ENCODE measurements at places on chromosomes 5 and 9.

- no peak for DNase-seq
These were observed 107.4 kb downstream of the SNX18 start for GRCh38 chr5:54624805-54625568.

DNA sequence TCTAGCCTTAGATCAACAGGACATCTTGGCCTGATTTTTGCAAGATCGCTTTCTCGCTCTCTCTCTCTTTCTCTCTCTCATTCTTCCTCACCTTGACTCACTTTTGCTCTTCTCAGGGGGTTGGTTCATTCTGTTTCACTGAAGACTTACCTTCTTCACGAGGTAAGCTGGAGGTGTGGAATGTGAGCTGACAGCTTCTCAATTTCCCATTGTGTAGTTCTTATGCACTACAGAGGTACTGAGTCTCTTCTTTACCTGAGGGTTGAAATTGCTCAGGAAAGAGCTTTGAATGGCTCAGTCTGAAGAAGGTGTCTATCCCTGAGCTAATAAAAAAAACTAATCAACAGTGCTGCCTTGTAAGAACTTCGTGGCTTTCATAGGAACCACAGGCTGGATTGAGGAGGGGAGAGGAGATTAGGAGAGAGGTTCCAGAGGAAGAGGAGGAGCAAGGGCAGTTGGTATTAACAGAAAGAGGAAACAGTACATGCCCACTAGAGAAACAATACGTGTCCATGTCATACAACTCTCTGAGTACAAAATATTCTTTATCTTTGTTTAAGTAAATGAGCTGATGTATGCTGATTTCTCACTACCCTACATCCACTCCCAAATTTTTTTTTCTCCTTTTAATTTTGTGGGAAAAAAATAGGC, 192.2 kb downstream of the TMEM167A start:
- no peak for DNase-seq

DNA sequence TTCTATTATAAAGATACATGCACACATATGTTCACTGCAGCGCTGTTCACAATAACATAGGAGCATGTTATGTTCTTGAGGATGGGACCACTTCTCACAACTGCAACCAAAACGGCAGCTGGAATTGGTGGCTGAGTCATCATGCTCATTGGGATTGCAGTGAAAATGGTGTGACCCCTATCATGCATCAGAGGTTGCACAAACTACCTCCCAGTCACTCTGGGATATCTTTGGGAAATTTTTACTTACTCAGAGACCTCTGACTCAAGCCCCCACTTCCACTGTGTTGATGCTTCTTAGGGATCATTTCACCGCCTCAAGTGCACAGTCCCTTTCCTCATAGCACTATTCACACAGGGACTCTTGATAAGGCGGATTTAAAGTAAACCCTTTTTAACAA, 474.1 kb downstream of the BNC2 start:
- no peak for DNase-seq

DNA sequence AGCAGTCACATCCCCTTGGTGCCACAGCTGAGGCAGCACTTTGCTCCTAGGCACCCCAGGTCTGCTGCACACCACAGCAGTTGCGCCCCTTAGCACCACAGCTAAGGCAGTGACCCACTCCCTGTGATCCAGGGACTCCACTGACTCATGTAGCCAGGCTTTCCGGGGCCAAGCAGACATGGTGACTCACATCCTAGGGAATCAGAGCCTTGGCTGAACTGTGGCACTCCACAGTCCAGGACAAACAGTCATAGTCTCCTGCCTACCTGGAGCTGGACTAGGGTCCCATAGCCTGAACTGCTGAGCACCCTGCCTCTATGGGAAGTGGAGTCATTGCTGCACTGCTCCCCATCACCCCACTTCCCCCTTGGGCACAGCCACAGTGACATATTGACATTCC, 338.7 kb downstream of the NPR3 start:
- DNase-seq: no peak

DNA sequence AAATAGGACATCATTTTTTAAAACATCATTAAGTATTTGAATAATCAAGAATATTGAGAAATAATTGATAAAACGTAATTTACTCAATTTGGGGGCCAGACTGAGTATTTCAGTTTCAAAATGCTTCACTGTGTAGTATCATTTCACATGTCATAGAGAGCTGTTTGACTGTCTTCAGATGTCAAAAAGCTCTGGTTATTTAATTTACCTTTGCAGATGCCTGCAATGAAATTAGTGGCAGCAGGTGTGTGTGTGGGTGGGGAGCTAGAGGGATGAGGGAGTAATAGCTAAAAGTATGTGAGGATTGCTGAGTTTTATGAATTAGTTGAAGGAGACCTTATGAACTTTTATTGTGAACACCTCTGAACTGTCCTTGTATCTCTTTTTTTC, 567.2 kb upstream of the MEF2C start:
- DNase-seq: no peak

- DNase-seq: no peak
These were observed 159.4 kb downstream of the MYO10 start for GRCh38 chr5:16776611-16777251.

- no peak for DNase-seq
These were observed 803 bp downstream of the C9orf152 start for GRCh38 chr9:110207071-110207641.

- DNase-seq: no peak
These were observed 68.5 kb upstream of the CACNA1B start for GRCh38 chr9:137809040-137809576.

DNA sequence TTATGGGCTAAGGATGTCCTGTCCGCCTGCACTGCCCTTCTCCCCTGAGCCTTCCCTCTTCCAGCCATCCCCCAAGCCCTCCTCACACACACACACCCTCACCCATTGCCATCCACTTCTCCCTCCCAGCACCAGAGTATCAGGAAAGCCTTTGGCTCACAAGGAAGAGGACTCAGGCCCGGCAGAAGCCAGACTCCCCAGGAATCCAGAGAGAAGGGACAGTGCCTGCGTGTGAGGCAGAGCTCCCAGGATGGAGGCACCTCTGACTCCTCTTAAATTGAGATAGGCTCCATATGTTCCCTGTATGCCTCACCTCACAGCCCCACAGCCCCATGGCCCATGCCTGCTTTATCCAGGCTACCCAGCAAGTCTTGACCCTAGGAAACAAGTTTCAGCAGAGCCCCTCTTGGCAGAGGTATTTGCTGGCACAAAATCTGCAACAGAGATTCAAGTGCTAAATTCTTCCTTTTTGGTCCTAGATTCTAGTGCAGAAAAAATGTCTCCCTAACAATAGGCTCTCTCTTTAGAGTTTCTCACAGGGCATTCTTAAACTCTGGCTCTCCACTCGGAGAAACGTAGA, 761 bp downstream of the IL17B start:
- no peak for DNase-seq

DNA sequence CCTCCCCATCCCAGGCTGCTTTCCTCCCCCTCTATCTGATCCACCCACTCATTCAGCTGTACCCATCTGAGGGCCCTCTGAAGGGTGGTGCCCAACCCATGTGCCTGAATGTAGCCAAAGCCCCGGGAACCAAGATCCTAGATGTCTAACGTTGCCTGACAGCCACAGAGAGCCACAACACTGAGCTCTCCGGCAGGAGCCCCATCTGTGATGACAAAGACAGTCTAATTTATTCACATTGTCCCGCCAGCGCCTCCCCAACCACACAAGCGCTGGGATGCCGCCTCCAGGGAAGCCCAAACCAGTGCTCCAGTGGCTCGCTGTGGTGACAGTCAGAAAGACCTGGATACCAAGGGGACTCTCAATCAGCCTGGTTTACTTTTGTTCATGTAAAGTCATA, 8.4 kb downstream of the IGFBPL1 start:
- DNase-seq: no peak

GRCh38 chr9:9536523-9536922, 1076.3 kb downstream of the PTPRD start:
- no peak for DNase-seq

- DNase-seq: no peak
These were observed 12.6 kb downstream of the PLGRKT start for GRCh38 chr9:5425006-5425628.

GRCh38 chr5:143148771-143149170, 254.7 kb downstream of the NR3C1 start:
- DNase-seq: no peak

DNA sequence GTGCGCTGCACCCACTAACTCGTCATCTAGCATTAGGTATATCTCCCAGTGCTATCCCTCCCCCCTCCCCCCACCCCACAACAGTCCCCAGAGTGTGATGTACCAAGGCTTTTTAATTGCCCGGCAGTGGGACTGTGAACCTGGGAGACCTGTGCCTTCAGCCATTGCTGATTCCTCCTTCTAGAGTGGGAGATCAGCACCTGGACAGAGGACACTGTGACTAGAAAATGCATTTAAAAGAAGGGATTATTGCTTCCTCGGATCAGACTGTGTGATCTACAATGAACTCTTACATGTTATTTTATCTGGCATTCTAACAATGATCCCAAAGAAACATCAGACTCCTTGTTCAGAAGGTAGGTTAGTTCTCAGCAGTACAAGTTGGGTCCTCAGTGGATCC, 25.9 kb downstream of the CTSL start:
- no peak for DNase-seq

DNA sequence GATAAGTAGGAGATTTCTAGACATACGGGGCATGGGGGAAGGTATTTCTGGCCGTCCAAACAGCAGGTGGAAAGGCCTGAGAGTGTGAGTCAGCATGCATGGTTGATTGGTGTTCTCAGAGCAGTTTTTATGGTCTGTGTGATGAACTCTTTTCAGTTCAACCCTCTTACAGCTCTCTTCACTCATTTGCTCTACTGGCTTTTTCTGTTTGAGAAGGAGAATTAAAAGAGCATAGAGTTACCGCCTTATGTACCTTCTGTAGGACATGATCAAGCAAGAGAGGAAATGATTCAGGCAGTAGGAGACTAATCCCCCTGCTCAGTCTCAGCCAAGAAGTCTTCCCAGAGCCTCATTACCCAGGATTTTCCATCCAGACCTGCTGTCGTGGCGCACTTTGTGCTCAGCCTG, 92.4 kb downstream of the PRDM6 start:
- DNase-seq: no peak

DNA sequence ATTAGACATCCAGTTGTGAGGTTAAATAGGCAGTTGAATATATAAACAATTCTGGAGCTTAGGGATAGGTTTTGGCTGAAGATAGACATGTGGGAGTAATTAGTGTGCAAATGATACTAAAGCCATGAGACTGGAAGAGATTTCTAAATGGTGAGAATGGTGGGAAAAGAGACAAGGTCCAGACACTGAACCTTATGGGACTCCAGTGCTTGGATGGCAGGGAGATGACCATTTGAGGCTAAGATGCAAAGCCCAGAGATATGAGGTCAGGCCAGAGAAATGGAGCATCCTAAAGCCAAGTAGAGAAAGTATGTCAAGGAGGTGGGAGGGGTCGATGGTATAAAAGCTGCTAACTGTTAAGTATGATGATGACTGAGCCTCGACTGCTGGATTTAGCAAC, 115.6 kb downstream of the SEMA5A start:
- DNase-seq: no peak

DNA sequence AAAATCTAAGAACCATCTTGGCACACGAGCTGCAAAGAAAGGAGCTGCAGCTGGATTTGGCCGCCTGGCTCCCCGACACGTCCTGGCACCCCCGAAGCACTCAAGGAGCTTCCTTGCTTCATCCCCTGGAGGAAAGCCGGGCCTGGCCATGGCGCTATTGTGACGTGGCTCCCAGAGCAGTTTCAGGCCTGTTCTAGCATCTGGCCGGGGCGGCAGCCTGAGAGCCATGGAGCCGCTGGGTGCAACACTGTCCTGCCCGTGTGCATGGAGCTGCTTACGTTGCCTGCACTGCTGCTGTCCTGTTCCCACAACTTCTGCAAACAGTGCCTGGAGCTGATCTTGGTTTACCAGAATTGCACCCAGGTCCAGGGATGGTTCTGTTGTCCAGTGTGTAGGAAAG, 63.5 kb downstream of the PTPDC1 start:
- no peak for DNase-seq

GRCh38 chr5:14447958-14448911, 133.4 kb upstream of the OTULINL start:
- no peak for DNase-seq

DNA sequence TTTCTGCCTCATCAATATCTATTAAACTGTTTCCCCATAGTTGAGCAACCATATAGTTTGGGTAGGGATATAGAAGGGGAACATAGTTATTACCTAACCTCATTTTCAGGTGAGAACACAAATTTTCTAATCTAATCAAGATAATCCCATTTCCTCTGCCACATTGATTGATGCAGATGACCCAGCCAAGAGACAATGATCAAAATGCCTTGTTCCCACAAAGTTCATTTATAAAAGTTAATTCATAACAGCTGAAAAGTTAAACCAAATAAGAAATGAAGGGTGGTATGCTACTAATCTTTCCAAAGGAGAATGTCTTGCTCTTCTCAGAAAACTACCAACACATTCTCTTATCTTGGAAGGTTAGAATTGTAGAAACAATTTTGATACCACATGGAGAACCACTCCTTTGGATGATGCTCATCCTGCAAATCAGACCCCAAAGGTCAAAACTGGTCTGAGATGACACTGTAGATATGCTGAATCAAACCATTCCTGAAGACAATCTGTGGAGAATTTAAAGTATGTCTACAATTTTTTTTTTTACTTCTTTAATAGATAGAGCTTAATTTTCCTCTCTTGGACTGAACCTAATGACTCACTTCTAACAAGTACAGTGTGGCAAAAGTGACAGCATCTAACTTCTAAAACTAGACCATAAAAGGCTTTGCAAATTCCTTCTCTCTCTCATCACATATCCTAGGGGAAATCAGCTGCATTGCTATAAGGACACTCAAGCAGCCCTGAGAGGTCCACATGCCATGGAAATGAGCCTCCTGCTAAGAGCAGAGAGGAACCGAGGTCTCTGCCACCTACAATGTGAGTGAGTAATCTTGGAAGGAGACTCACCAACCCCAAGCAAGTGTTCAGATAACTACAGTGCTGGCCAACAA, 586.7 kb upstream of the TUSC1 start:
- no peak for DNase-seq

GRCh38 chr5:159764283-159765134, 151.8 kb upstream of the ADRA1B start:
- no peak for DNase-seq

- DNase-seq: no peak
These were observed 181.5 kb upstream of the MOCS2 start for GRCh38 chr5:53291047-53291446.

DNA sequence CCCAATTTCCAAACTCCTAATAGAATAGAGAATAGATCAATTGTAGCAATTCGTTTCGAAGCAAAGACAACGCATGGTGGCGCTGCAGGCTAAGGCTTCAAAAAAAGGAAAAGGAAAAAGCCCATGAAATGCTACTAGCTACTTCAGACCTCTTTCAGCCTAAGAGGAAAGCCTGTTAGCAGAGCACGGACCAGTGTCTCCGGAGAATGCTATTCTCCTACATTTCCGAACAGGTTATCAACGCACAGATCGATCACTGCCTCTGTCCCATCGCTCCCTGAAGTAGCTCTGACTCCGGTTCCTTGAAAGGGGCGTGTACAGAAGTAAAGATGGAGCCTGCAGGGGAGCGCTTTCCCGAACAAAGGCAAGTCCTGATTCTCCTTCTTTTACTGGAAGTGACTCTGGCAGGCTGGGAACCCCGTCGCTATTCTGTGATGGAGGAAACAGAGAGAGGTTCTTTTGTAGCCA, at the start of gene PCDHB15:
Gene PCDHB15 (plus strand): TSS at position 146 of the 468 bp plus-strand sequence. CDS start 184 bp downstream, at position 330.
- no peak for DNase-seq

- DNase-seq: no peak
These were observed 18.4 kb downstream of the FNBP1 start for GRCh38 chr9:130024597-130024994.

- DNase-seq: no peak
These were observed 239.1 kb downstream of the ELAVL2 start for GRCh38 chr9:23586906-23587305.

GRCh38 chr9:76817489-76817888, 53.3 kb downstream of the PCA3 start:
- DNase-seq: no peak
